Sigmoid colon (tissue), 7 donors: ENCODE measurements at places on chromosomes 2 and 18.

DNA sequence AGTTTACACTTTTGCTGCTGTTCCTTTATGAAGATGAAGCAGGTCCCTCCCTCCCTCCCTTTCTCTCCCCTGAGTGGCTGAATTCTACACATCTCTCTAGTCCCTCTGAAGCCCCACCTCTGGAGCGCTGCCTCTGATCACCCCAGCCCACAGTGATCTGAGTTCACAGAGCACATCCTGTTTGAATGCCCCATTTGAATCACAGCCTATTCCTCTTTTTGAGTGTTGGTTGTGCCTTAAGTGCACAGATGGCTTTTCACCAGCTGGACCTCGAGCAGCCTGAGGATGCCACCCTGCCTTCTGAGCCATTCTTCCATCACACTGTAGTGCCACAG, 87.1 kb downstream of the ITGB1BP1 start:
- no peak for DNase-seq

DNA sequence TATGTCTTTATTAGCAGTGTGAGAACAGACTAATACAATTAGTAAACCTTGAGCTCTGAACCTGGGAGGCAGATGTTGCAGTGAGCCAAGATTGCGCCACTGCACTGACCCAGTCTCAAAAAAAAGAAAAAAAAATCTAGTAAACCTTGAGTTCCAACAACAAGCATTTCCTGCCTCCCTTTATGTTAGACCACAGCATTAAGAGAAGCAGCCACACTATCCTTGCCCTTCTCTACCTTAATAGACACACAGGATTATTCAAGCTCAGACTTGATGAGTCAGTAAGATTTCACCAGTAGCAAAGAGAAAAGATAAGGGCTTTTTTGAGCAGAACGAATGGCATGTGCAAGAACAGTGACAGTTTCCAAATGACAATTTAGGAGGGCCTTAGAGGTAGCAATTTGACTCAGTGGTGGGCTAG, 18.0 kb upstream of the GLS start:
- DNase-seq = no peak

- no peak for DNase-seq
These were observed 52.7 kb downstream of the FHOD3 start for GRCh38 chr18:36350251-36350651.

GRCh38 chr18:71036783-71037182, 747.9 kb downstream of the SOCS6 start:
- DNase-seq = no peak

GRCh38 chr18:44898498-44898897, 217.8 kb downstream of the SETBP1 start:
- DNase-seq = no peak

- no peak for DNase-seq
These were observed 118.2 kb upstream of the COPS8 start for GRCh38 chr2:236967499-236967783.

DNA sequence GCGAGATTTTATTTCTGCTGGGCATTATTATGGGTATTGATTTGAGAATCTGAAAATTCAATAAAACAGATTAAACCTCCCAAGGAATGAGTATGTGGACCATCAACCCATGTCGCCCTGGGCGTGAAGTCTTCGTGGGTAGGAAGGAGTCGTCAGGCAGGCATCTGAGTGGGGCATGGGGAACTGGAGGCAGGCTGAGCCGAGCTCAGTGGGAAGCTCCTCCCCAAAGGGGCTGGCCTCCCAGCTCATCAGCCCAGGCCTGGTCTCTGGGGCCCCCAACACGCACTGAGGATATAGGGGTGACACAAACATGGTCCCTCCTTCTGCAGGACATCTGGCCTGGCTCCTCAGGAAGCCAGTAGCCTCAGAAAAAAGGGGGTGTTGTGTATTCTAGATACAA, 265.2 kb downstream of the TFCP2L1 start:
- no peak for DNase-seq

GRCh38 chr2:16461672-16462071, 204.0 kb downstream of the CYRIA start:
- no peak for DNase-seq

DNA sequence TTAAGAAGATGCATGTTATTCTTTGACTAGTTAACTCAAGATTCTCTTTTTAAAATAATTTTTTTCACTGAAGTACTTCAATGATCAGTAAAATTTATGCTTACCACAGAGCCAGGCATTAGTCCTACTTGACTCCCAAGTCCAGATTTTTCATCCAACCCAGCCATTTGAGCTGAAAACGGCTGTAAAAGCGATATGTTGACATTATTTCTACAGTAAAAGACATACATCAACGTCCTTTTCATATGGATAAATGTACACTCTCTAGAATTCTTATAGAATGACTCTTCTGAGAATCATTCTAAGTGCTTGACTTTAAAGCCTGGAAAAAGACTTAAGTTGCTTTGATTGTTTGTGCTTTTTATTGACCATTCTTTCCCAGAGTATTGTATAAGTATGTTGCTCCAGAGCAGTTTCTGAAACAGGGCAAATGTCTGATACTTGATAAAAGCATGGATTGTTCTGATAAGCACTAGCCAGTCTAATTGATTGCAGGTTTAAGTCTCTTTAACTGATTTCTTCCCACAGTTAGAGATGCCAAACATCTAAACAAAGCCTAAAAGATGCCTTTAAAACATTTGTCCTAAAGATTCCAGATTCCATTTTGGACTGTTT, 90.9 kb downstream of the COL5A2 start:
- DNase-seq = no peak

- no peak for DNase-seq
These were observed 7.6 kb upstream of the TRIB2 start for GRCh38 chr2:12709207-12709522.

DNA sequence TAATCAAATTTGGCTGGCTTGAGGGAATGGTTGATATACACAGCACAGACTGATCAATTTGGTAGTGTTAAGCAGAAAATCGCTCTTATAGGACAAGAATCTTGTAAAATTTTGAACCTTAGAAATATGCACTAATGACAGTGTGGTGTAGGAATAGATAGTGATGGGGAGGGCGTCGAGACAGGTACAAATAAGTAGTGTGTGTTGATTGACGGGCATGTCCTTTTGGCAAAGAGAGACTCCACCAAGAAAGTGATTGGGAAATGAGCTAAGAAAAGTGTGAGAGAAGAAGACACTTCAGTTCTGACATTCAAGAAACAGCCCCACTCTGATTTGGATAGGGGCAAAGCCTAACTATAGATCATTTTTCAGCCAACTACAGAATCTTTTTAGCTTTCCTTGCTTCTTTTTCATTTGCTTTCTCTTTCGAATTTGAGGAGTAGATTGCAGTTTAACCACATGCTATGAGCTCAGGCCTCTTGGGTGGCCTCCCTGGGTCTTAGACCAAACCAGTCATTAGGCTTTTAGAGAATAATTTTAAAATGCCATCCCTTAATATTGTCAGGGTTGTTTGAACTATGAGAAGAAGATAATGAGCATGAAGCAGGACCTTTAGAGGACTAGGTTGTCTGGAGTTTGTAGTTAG, 127.1 kb downstream of the CERS6 start:
- DNase-seq = no peak

- DNase-seq = no peak
These were observed 77.0 kb upstream of the LGALSL start for GRCh38 chr2:64376926-64377325.

DNA sequence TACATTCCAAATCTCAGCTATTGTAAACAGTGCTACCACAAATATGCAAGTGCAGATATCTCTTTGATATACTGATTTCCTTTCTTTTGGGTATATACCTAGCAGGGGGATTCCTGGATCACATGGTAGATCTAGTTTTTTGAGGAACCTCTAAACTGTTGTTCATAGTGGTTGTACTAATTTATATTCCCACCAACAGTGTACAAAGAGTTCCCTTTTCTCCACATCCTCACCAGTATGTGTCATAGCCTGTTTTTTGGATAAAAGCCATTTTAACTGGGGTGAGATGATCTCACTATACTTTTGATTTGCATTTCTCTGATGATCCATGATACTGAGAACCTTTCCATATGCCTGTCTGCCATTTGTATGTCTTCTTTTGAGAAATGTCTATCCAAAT, 6.3 kb upstream of the CCNT2 start:
- no peak for DNase-seq

DNA sequence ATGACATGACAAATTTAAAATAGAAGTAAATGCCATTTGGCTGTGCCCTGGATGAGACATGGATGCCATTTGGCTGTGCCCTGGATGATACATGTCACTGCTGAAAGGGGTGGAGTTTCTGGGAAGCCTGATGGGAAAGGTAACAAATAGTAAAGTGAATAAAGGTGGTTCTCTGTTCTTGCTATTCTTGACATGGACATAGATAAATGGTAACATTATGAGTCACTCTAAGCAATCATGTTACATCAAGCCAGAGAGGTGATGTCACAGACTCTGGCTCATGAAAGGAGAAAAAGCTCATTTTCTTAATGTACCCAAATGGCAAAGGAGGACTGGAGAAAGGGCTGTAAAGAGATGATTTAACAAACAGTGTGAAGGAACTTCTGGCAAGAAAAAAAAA, 86.4 kb downstream of the EML6 start:
- no peak for DNase-seq

DNA sequence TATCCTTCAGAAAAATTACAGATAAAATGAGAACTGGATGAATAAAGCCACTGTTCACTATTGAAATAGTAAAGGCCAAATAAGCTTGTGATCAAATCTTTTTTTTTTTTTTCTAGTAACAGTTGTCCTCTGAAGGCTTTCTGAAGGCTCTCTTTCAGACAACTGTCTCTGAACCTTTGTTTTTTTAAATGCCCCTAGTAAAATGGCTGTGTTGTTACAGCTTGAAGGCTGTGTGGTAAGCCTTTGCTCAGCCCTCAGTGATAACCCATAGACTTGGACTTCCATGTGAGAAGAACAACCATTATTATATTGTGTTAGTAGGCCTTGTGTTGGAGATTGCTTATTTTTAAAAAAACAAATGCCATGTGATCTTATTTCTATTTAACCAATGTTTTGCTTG, 17.6 kb downstream of the FMNL2 start:
- no peak for DNase-seq

DNA sequence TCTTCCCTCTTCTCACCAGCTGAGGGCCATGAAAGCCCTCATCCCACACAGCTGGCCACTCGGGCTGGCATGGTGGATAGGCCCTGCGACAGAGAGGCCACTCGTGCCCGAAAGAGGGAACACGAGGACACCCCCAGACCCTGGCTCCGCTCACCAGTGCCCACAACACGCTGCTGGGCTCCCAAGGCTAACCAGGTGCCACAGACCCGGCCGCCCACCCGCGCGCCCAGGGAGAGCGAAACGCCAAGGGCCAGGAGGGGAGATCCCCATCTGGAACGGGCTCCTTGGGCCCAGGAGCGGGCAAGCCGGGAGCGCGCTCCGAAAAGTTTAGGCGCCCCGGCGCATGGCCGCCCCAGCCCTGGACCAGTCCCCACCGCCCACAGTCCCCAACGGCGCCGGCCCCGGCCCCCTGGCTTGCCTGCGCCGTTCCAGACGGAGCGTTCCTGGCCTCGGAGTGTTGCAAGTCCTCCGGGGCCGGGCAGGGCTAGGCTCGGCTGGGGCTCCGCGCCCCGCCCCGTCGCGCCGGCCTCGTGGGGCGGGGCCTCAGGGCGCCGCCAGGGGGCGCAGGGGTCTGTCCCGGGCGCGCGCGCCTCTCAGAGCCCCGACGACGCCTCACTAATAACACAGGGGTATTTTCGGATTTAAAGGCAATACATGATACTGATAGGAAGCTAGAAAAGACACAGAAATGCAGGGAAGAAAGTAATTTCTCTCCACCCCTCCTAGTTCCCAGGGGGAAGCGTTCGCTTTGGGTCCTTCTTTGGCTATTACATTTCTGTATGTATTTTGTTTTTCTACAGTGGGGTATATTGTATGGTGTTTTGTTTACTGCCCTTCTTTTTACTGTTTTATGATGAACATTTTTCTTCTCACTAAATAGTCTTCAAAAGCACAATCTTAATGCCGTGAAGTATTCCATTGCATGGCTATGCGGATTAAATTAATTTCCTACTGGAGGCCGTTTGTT, at the start of gene TMBIM1:
TMBIM1 (minus strand) TSS at position 456 of the 967 bp plus-strand sequence. CDS start 10,362 bp downstream, outside the sequence.
- DNase-seq = peak; percentile 91

DNA sequence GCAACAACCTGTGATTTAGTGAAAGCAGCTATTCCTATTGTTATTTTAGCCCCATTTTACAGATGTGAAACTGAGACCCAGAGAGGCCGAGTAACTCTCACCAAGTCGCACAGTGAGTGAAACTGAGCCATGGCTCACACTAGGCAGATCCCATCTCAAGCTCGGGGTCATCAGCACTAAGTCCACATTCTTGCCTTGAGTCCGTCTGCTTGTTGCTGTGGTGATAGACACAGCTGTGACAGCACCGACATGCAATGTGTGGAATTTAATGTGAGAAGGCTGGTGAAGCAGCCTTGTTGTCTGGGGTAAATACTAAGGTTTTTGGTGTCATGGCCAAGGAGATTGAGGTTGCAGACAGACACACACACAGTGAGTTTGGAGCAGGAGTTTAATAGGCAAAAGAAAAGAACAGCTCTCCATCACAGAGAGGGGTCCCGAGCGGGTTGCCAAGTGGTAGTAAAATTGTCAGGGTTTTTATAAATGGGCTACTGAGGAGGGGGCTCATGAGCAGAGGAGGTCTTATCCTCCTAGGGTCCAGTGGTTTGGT, 40.2 kb upstream of the GMCL1 start:
- no peak for DNase-seq

- DNase-seq = no peak
These were observed 187.0 kb downstream of the MREG start for GRCh38 chr2:215826376-215826775.

DNA sequence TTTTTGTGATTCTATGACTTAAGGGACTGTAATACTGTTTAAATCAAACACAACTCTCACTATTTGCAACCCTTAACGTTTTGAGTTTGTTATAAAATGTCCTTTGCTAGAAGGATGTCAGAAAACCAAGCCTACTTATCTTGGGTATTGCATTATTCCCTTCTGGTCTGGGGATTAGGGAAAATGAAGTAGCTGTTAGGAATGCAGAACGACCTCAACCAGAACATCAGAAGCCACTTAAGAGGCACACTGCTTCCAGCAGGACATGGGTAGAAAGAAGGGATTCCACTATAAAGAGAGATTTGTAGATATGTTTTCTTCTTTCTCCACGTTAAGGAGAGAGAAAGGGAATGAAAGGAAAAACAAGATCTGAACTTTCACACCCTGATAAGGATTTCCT, 101.2 kb downstream of the SETBP1 start:
- DNase-seq = no peak
